Stimulated activated CD4-positive, alpha-beta T cell treated with anti-CD3 and anti-CD28 coated beads, Interleukin-12 subunit alpha, Interleukin-12 subunit beta, amount 100 ng/mL, for 24 hours (primary cell): ENCODE measurements at places on chromosomes 3 and 15.
A peak's percentile ranks its signal among the peaks of the same experiment; 100 is the strongest.

DNA sequence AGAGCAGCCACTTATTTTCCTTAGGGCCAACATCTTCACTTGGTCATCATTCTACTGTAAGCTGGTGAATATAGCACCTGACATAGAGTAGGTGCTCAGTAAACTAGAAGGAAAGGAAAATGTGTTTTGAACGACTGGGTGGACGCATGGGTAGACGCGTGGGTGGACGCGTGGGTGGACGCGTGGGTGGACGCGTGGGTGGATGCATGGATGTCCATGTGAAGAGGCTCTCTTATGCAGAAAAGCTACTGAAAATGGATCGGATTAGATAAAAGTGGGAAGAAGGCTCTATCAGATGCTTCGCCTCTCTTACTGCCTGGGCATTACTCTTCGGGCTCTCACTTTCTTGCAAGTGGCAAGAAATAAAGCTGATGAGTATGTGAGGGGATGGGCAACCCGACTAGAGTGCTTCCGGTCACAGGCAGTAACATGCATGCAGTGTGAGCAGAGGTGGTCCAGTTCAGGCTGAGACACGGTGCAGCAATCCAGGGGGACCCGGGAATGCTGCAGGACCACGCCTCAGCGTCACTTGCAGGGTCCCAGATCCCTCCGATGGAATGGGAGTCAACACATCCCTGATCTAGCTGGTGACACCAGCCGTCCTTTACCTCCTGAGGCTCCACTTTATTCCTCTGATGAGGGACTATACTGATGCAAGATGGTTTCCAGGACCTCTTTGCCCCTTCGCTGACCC is 138.0 kb upstream of the MEF2A start:
- no peak for DNase-seq

GRCh38 chr15:89876396-89877082 is 17.3 kb downstream of the AP3S2 start:
- no peak for DNase-seq

DNA sequence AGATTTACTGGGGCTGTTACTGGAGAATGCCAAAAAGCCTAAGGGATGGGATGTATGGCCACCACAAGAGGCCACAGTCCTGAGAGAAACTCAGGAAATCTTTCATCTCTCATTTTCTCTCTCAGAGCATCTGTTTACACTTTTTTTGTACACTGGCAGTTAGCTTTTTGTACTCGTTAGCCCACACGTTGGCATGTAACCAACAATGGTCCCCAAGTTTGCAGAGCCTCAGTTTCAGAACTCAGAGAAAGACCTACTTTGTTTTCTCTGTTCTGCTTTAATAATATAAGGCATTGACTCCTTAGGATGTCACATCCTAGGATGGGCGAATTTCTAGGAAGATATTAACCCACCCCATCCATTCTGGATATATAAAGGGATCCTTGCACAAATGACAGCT is 183.5 kb downstream of the SUCNR1 start:
- no peak for DNase-seq

- no peak for DNase-seq
Observed at GRCh38 chr3:18428036-18428435, 2.9 kb upstream of the SATB1 start.

- DNase-seq: no peak
Observed at GRCh38 chr3:128084675-128085021, 32.4 kb downstream of the SEC61A1 start.

DNA sequence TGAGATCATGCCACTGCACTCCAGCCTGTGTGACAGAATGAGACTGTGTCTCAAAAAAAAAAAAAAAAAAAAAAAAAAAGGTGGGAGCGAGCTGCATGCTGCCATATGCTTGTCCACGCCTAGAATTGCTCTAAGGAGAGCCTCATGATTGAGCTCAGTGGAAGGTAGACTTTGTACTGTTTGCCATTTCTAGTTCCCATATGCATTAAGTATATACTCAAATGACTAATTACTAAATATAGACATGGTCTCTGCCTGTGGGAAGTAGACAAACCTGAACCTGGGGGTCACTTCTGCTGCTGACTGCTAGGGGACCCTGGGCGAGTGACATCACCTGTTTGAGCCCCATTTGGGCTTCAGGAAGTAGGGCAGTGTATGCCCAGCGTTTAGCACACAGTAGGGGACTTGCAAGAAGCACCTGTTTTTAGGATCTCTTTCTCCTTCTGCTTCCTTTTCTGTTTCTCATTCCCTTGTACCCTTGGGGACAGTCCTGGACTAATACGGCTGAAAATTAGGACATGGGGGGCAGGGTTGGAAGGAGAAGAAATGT is 27.2 kb downstream of the PRKCD start:
- no peak for DNase-seq

DNA sequence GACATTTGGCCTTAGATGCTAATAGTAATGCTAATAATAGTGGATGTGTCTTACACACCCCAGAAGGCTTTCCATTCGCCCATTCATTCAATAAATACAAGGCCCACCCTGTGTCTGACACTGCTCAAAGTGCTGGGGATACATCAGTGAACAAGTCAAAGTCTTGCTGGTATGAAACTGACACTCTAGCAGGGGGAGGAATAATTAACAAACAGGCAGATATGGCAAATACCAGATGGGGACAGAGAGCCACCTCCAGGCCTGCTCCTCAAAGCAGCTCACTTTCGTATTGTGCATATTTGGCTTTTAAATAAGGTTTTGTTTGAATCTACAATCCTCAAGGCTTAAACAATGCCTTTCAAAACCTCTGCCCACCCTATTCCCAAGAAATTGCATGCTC is 28.3 kb upstream of the LYZL4 start:
- DNase-seq: no peak

GRCh38 chr3:14473411-14473891 is 66.7 kb downstream of the GRIP2 start:
- no peak for DNase-seq

GRCh38 chr3:26004172-26004571 is 214.3 kb downstream of the OXSM start:
- no peak for DNase-seq

DNA sequence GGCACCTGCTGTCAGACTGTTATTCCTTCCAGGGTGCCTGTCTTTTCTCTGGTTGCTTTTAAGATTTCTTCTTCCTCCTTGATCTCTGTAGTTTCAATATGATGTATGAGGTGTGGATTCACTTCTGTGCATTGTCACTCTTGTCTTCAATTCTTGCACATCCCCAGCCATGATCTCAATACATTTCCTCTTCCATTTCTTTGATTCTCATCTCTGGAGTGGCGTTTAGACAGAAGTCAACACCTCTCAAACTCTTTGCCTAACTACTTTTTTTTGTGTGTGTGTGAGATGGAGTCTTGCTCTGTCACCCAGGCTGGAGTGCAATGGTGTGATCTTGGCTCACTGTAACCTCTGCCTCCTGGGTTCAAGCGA is 224.4 kb upstream of the LYSMD4 start:
- no peak for DNase-seq

- DNase-seq: no peak
Observed at GRCh38 chr15:37181339-37181738, 81.0 kb upstream of the MEIS2 start.

- DNase-seq: no peak
Observed at GRCh38 chr3:192818126-192818525, 90.8 kb upstream of the FGF12 start.

- DNase-seq: no peak
Observed at GRCh38 chr3:133578548-133579191, 5.2 kb downstream of the CDV3 start.

DNA sequence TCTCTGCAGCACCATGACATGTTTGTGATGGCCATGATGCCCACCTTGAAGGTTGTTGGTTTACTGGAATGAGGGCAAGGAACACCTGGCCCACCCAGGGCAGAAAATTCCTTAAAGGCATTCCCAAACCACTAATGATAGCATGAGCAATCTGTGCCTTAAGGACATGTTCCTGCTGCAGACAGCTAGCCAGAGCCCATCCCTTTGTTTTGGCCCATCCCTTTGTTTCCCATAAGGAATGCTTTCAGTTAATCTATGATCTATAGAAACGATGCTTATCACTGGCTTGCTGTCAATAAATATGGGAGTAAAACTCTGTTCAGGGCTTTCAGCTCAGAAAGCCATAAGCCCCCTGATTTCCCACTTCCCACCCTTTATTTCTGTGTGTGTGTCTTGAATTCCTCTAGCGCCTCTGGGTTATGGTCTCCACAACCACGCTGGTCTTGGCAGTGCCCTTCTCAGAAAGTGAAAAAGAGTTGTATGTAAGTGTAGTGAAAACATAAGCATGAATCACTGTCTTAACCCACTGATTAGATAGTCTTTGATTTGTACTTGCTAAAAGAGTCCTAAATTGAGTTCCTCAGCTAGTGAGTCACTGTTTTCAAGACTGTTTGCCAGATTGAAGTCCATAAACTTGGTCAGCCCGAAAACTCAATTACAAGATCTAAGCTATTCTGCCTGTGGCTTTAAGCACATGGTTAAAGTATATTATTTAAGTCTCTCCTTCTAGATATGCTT is 19.0 kb upstream of the CCR2 start:
- no peak for DNase-seq

GRCh38 chr3:45185461-45185860 is 39.3 kb upstream of the CDCP1 start:
- no peak for DNase-seq

- no peak for DNase-seq
Observed at GRCh38 chr3:24323272-24323671, 171.4 kb downstream of the THRB start.

DNA sequence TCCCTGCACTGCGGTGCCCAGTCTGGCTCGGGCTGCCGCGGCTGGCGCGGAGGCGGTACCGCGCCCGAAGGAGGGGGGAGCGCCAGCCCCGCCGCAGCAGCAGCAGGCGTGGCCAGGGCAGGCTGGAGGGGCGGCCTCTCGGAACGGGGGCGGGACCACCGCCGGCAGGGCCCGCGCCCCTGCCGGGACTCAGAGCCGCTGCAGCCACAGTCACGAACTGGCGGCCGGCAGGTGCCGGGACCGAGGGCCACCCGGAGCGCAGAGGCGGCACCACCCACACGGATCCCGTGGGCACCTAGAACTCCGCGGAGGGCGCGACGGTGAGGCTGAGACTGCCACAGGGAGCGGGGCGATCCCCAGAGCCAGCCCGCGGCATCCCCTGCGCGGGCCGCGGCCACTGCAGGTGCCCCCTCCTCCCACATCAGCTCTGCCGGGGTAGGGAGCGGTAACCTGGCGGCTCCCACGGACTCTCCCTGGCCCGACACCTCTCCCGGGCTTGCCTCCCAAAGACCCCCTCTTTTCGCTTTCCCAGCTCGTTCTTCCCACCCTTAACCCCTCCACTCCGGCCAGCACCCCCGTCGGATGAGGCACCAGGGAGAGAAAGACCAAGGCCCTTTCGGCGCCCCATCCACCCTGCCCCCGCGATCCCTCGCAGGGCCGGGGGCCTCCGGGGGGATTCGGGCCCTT is at the start of gene VWA5B2:
VWA5B2 (plus strand) TSS at position 192 of the 687 bp plus-strand sequence. CDS start 944 bp downstream, outside the sequence.
- peak; percentile 53 for DNase-seq

DNA sequence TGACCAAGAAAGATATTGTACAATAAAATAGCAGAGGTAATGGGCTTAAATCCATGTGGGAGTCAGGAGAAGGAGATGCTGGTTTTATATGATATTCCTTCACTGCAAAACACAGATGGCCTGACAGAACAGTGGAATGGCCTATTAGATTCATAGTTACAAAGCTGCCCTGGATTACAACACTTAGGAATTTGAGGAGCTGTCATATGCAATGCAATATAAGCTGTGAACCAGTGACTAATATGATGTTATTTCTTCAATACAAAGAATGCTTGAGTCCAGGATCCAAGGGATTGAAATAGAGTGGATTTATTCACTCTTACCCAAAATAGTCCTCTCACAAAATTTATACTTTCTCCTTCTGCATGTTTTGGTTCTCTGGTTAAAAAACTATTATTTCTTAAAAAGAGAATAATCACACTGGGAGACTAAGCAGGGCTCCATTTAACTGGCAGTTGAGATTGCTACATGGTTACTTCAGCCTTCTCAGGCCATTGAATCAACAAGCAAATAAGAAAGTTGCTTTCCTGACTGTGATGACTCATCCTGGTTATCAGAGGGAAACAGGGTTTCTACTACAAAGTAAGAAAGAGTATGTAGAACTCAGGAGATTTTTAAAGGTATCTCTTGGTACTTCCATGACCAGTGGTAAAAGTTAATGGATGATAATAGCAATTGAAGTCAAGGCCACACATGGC is 79.8 kb upstream of the ZPLD1 start:
- no peak for DNase-seq

- no peak for DNase-seq
Observed at GRCh38 chr3:149494022-149494758, 19.7 kb downstream of the TM4SF4 start.

GRCh38 chr3:186182850-186183249 is 74.0 kb upstream of the ETV5 start:
- no peak for DNase-seq

DNA sequence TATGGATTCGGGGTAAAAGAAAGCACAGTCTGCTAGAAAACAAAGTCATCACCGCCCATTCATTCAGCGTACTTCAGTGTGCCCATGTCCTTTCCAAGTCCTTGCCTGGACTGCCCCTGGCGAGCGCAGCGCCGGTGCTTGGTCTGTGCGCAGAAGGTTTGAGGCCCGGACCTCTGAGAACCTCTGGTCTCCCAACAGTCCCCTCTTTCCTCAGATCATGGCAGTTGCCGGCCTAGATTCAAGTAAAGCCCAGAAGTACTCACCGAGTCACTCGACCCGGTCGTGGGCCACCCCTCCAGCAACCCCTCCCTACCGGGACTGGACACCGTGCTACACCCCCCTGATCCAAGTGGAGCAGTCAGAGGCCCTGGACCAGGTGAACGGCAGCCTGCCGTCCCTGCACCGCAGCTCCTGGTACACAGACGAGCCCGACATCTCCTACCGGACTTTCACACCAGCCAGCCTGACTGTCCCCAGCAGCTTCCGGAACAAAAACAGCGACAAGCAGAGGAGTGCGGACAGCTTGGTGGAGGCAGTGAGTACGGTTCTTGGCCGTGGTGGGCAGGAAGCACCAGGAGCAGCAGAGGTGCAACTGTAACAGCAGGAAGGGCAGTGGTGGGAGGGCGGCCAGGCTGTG is 36.3 kb downstream of the CHDH start:
- DNase-seq: no peak

GRCh38 chr3:111848283-111848682 is 10.8 kb upstream of the PHLDB2 start:
- no peak for DNase-seq
